ENCODE measurements at places on chromosomes 4 and X.

DNA sequence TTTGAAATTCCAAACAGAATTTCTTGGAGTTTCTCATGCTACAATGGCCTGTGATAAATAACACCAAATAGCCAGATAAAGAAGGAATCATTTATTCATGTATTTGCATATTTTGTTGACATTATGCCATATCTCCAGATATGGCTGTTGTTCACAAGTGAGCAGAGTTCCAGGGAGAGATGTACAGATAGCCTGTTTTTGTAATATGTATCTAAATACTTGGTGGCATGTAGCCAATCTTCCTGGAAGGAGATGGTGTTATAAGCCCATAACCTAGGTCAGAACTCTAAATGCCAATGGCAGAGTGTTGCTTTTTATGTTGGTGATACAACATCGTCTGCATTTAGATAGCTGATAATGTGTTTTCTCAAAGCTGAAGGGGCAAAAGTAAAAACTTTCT, 292.2 kb downstream of the FBXO8 start:
- H3K27me3 ChIP-seq: no peaks in the 10 kb centered on the region
- no peak for DNase-seq
- H3K4me1 ChIP-seq: no peaks in the 10 kb centered on the region
- no peak overlapping the region for H3K4me3 ChIP-seq

- H3K27ac ChIP-seq: no peak overlapping the region
- no peak for DNase-seq
- H3K27me3 ChIP-seq: no peaks in the 10 kb centered on the region
- H3K36me3 ChIP-seq: no peaks in the 10 kb centered on the region
- H3K4me1 ChIP-seq: no peaks in the 10 kb centered on the region
These were observed 35.9 kb upstream of the LRAT start for GRCh38 chr4:154707877-154708276.

DNA sequence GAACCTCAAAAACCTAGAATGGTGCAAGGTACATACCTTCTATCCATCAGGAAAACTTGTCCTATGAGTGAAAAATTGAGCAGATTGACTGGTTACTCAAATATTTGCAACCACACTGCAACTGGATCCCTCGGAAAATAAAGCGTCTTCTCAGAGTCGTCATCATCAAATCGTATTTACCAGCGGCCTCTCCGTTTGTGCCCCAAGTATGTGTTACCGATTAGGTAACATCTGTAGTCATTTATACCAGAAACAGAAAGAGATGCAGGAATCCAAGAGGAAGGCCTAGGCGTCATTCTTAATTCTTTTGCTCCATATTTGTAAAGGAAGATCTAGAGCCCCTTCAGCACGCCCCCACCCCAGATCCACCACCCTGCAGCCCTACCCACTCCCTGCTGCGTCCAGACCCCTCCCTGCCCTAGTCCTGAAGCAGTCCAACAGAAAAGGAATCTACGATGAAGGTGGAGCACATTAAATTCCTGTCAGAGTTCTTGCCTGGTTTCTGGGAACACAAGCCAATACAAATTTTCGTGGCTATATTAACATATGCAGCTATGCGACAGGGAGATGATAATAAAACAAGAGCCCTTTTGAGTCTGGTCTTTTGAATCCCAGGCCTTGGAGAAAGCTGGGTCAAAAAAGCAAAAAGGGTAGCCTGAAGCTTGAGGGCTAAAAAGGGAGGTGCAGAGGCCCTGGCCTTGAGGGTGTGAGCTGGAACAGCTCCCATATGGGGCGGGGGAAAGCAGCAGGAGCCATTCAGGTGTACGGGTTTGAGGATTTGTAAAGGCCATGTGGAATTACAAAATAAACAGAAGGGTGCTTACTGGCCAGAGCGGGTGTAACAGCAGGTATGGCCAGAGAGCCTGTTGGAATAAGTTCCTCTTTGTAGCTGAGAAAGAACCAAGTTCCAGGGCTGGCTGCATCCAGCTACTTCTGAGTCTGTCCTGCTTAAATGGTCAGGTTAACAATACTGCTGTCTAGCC, 77.0 kb downstream of the ZNF827 start:
- H3K27me3 ChIP-seq: no peaks in the 10 kb centered on the region
- peak; percentile 56 for DNase-seq
- H3K27ac ChIP-seq: peak overlapping the region; percentile 36
- no peak overlapping the region for H3K4me3 ChIP-seq
- H3K36me3 ChIP-seq: no peaks in the 10 kb centered on the region

DNA sequence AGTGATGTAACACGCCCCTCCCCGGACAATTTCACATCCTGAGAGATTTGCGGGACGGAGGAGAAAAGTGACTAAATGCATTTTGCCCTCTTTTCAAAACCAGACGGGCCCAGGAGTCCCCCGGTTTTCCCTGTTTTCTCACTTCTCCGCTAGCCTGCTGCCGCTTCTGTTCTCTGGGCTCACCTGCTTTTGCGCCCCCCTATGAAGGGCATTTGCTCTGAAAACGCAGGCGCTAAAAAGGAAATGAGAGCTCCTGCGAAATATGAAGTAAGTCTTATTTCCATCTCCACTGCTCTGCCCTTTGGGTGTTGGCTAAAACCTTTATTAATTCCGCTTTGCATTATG, 613 bp upstream of the TMEM47 start:
- no peak overlapping the region for H3K27ac ChIP-seq
- DNase-seq: no peak
- H3K4me3 ChIP-seq: peak overlapping the region; percentile 63
- H3K36me3 ChIP-seq: no peaks in the 10 kb centered on the region

DNA sequence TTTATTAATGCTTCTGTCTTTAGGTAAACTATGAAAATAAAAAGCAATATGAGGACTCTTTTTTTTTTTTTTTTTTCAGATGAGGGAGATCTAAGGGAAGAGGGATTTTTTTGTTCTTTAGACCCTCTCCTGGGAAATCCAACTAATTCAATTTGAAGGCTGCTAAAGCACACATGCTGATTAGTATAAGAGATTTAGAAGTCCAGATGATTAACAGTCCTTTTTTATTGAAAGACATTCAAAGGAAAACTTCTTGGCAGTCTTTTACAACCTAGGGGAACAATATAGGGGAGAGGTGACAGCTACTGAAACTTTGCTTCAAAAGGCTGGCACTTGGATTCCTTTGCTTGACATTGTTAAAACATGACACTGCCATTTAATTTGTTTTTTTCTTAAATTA, 602.5 kb downstream of the RAPGEF2 start:
- no peaks in the 10 kb centered on the region for H3K36me3 ChIP-seq
- no peaks in the 10 kb centered on the region for H3K27me3 ChIP-seq
- H3K27ac ChIP-seq: no peak overlapping the region
- H3K4me3 ChIP-seq: no peak overlapping the region
- H3K4me1 ChIP-seq: no peaks in the 10 kb centered on the region

GRCh38 chrX:28998609-28999135, 411.4 kb downstream of the IL1RAPL1 start:
- no peaks in the 10 kb centered on the region for H3K4me1 ChIP-seq
- no peak for DNase-seq
- H3K27me3 ChIP-seq: no peaks in the 10 kb centered on the region
- no peak overlapping the region for H3K27ac ChIP-seq
- H3K4me3 ChIP-seq: no peak overlapping the region

DNA sequence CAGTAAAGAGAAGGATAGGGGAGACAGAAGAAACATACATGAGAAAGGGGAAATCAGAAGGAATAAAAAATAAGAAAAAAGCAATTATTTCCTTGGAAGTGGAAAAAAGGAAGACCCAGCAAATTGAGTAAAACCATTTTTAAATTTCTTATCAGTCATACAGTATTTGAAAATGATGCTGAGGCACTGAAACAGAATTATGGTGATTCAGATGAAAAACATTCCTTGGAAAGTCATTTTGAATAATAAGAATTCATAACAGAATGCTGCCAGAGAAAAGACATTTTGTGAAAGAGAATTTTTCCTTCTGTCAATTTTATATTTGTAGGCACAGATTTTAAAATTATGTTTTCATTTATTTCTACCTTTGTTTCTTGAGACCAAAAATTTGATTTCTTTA, 895.5 kb upstream of the EPHA5 start:
- H3K27ac ChIP-seq: no peak overlapping the region
- no peaks in the 10 kb centered on the region for H3K36me3 ChIP-seq
- H3K4me1 ChIP-seq: no peaks in the 10 kb centered on the region
- H3K4me3 ChIP-seq: no peak overlapping the region
- no peaks in the 10 kb centered on the region for H3K27me3 ChIP-seq

GRCh38 chr4:99991741-99992140, 41.7 kb upstream of the H2AZ1 start:
- no peaks in the 10 kb centered on the region for H3K4me1 ChIP-seq
- H3K4me3 ChIP-seq: no peak overlapping the region
- no peaks in the 10 kb centered on the region for H3K36me3 ChIP-seq
- no peak for DNase-seq

DNA sequence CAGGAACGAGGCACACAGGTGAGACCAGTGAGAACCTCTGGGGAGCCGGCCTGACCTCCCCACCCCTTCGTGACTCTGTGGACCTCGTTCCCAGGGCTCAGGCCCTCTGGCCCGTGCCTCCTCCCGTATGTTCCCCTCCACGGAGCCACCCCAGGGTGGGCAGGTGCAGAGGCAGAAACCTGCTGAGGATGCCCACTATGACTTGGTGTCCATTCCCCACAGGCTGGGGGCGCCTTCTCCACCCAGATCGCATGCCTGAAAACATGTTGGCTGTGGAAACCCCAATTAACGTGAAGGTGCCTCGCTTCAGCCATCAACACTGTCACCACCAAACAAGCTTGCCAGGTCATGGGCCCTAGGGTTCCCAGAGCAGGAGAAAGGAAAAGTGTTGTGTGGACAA, 27.0 kb downstream of the BLOC1S4 start:
- H3K4me1 ChIP-seq: peaks cover 14% of the 10 kb centered on the region
- H3K27ac ChIP-seq: no peak overlapping the region

DNA sequence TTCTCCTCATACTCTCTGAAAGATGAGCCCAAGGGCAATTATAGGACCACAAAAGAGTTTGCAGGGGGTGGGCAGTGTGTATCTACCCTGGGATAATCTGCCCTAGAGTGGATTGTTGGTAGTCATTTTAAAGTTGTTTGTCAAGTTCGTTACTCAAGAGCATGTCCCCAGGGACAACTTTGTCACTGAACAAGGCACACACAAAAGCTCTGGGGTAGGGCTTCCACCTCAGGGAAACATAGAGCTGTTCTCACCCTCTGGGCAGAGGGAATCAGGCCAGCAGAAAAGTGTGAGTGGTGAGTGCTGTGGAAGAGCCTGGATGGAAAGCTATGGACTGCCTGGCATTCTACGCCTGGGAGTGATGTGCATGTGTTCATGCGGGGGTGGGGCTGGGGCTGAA, 23.3 kb upstream of the LEF1 start:
- H3K27ac ChIP-seq: no peak overlapping the region
- no peak for DNase-seq
- no peak overlapping the region for H3K4me3 ChIP-seq

GRCh38 chr4:153022241-153022715, 86.2 kb downstream of the FHDC1 start:
- peaks cover 4% of the 10 kb centered on the region for H3K4me1 ChIP-seq
- H3K4me3 ChIP-seq: no peak overlapping the region
- H3K36me3 ChIP-seq: no peaks in the 10 kb centered on the region
- no peaks in the 10 kb centered on the region for H3K27me3 ChIP-seq
- no peak overlapping the region for H3K27ac ChIP-seq

GRCh38 chr4:96035727-96036126, 195.8 kb downstream of the PDHA2 start:
- H3K36me3 ChIP-seq: no peaks in the 10 kb centered on the region
- H3K4me1 ChIP-seq: no peaks in the 10 kb centered on the region
- no peaks in the 10 kb centered on the region for H3K27me3 ChIP-seq
- no peak for DNase-seq

- no peaks in the 10 kb centered on the region for H3K4me1 ChIP-seq
- H3K27ac ChIP-seq: no peak overlapping the region
- no peak overlapping the region for H3K4me3 ChIP-seq
These were observed 18.8 kb upstream of the TBC1D8B start for GRCh38 chrX:106783716-106784115.

DNA sequence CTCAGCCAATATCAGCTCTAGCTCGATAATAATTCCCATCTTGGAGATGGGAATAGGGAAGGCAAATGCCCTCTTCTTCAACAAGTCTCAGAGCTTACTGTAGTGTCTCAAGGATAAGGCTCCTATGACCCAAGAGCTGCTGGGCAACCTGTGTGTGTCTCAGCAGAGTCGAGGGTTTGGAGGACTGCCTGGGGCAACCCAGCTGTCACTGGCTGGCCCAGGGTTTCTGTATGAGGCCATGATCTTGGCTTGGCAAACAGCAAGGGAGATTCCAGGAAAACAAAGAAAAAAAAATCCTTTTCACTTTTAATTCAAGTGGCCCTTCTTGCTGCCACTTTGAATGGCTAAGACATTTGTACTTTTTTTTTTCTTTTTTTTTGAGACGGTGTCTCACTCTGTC, 34.4 kb downstream of the TMSB4X start:
- H3K4me1 ChIP-seq: peaks cover 4% of the 10 kb centered on the region
- no peak overlapping the region for H3K27ac ChIP-seq
- DNase-seq: peak; percentile 8
- no peaks in the 10 kb centered on the region for H3K27me3 ChIP-seq

DNA sequence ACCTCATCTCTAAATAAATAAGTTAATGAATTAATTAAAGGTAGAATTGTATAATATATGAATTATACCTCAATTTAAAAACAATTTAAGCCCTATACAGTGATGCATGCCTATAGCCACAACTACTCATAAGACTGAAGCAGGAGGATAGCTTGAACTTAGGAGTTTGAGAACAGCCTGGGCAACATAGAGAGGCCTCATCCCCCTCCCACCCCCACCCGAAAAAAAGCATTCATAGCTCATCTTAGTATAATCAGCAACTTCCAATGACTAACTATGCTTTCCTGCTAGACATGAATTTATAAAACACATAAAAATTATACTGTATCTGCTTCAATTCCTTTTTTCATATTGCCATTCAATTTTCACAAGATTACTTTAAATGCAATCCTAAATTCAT, 1.6 kb downstream of the LRBA start:
- H3K27ac ChIP-seq: no peak overlapping the region
- H3K36me3 ChIP-seq: no peaks in the 10 kb centered on the region
- no peak for DNase-seq

- DNase-seq: peak; percentile 76
- H3K27ac ChIP-seq: no peak overlapping the region
- peaks cover 6% of the 10 kb centered on the region for H3K4me1 ChIP-seq
- peak overlapping the region; percentile 34 for H3K4me3 ChIP-seq
- no peaks in the 10 kb centered on the region for H3K27me3 ChIP-seq
These were observed 14.5 kb upstream of the FGG start for GRCh38 chr4:154626793-154627484.

DNA sequence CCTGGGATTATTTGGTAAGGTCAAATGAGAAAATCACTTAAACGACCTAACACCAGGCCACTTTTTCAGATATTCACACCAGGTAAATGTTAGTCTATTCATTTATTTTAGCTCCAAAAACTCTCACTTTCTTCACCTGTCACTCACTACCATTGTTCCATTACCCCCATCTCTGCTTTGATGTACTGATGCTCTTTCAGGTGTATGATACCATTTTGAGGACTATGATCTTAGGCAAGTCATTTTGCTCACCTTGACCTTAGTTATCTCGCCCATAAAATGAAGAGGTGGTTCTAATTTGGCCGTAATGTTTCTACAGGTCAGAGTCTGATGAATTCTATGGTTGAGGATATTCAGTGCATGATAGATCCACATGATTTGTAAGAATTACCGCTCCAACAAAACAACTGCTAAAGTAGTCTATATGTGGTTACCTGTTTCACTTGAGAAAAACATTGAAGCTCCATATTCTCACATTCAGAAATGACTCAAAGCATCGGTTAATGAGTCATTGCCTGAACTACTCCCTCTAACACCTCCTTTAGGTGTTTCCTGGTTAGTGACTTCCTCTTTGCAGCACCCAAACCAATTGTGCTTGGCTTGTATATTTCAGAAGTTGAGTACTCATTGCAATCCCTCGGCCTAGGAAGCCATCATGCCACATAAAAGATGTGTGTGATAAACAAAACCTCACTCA, 4.5 kb downstream of the DTHD1 start:
- H3K27ac ChIP-seq: no peak overlapping the region
- no peak for DNase-seq
- no peaks in the 10 kb centered on the region for H3K27me3 ChIP-seq
- no peaks in the 10 kb centered on the region for H3K36me3 ChIP-seq
- H3K4me1 ChIP-seq: no peaks in the 10 kb centered on the region

All from upper lobe of left lung (tissue), 6 donors.